ENCODE measurements at places on chromosomes 7 and 10. TPM values are rescaled to one million over a fixed set of nuclear protein-coding genes. Genes with fewer than 3 reads are reported as not detected.

- H3K4me1 ChIP-seq: no peaks in the 10 kb centered on the region
- no peak for DNase-seq
- no peaks in the 10 kb centered on the region for H3K36me3 ChIP-seq
- no peaks in the 10 kb centered on the region for H3K27me3 ChIP-seq
- H3K27ac ChIP-seq: no peak overlapping the region
- H3K4me3 ChIP-seq: no peak overlapping the region
Measured at GRCh38 chr10:101859530-101859929, 15.9 kb upstream of the KCNIP2 start.

DNA sequence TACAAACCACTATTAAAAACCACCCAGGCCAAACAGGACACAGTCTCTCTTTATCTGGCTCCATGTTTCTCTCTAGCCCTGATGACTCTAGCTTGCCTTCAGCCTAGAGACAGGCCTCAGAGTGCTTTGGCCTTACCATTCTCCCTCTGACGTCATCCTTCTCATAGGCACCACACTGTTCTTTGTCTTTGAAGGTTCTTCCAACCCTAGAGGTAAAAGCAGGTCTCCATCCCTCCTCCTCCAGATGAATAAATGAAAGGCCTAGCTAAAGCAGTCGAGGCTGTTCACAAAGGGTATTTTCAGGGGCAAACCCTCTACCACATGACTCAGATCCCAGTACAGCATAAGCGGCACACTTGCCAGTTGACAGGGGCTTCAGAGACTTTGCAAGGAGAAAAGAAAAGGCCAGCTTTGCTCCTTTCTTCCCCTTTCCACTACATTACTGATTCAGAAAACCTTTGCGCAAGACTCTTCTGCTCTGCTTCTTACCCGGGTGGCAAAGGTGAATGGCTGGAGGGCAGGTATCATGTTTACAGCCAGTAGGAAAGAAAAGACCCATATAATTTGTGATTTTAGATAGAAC, 14.8 kb downstream of the NFE2L3 start:
- no peaks in the 10 kb centered on the region for H3K36me3 ChIP-seq
- DNase-seq: no peak
- no peak overlapping the region for H3K4me3 ChIP-seq
- H3K27me3 ChIP-seq: no peaks in the 10 kb centered on the region

DNA sequence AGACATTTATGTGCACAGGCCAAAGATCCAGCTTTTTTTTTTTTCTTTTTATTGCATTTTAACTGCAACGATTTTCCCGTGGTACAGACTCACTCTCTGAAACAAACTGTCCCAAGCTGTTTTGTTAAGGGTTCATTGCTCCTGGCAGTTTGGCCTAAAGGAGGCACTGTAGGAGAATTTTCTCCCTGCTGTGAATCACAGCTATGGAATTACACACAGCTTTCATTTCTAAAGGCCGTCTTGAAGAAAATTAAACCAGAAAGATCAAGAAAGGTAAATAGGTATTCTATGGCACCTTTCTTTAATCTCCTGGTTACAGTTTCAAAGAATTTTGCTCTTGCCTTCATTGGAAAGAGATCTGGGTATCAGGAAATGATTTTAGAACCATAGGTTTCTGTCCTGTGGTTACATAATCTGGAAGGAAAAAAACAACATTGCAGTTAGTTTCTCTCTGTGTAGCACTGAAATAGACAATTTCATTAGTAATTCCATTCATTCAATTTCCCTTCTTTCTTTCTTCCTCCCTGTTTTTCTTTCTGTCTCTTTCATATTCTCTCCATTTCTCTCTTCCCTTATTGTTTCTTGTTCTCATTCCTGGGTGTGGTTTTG, 51.2 kb downstream of the PDK4 start:
- no peaks in the 10 kb centered on the region for H3K36me3 ChIP-seq
- H3K27me3 ChIP-seq: no peaks in the 10 kb centered on the region

DNA sequence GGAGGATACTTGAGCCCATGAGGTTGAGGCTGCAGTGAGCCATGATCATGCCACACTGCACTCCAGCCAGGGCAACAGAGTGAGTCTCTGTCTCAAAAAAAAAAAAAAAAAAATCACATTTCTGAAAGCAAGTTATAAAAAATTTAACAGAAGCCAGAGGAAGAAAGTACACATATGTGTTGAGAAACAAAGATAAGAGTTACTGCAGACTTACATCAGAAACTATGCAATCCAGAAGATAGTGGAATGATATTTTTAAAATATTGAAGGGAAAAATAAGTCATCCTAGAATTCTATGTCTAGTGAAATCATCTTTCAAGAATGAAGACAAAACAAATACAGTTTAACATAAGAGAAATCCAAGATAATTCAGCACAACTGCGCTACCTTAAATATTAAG, 46.9 kb downstream of the ZNF518A start:
- no peaks in the 10 kb centered on the region for H3K4me1 ChIP-seq
- no peaks in the 10 kb centered on the region for H3K36me3 ChIP-seq
- no peak overlapping the region for H3K4me3 ChIP-seq
- H3K27me3 ChIP-seq: no peaks in the 10 kb centered on the region

DNA sequence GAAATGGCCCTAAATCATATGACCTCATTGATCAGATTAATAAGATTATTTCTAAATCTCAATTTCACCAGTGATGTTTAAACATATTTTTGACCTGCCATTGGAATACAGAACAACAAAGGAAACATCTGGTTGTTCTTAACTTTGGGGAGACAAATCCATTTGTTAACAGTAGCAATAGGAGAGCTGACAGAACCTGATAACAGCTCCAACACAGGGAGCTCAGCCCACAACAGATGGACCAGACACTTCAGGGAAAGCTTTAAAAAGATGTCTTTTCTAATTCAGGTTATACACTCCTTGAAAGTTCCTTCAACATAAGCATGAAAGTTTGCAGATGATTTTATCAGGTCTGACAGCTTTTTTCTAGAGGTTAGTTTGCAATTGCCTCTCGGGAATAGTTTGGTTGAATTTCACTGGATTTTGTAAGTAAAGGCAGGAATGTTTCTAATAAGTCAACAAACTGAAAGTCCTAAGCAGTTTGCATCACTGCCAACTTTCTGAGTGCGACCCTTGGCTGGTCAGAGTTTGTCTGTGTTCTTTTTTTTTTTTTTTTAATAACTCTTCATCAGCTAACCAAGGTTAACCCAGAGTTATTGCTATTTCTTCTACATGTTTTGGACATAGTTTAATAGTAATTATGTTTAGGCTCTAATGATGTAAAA, 6.5 kb upstream of the MET start:
- H3K27ac ChIP-seq: no peak overlapping the region
- peaks cover 21% of the 10 kb centered on the region for H3K27me3 ChIP-seq
- H3K4me3 ChIP-seq: no peak overlapping the region
- H3K4me1 ChIP-seq: no peaks in the 10 kb centered on the region
- H3K36me3 ChIP-seq: no peaks in the 10 kb centered on the region

- DNase-seq: no peak
- no peaks in the 10 kb centered on the region for H3K27me3 ChIP-seq
- peaks cover 25% of the 10 kb centered on the region for H3K4me1 ChIP-seq
- no peak overlapping the region for H3K4me3 ChIP-seq
- no peak overlapping the region for H3K27ac ChIP-seq
- H3K36me3 ChIP-seq: peaks cover 57% of the 10 kb centered on the region
Measured at GRCh38 chr7:2256306-2257045, 14.4 kb downstream of the NUDT1 start.

DNA sequence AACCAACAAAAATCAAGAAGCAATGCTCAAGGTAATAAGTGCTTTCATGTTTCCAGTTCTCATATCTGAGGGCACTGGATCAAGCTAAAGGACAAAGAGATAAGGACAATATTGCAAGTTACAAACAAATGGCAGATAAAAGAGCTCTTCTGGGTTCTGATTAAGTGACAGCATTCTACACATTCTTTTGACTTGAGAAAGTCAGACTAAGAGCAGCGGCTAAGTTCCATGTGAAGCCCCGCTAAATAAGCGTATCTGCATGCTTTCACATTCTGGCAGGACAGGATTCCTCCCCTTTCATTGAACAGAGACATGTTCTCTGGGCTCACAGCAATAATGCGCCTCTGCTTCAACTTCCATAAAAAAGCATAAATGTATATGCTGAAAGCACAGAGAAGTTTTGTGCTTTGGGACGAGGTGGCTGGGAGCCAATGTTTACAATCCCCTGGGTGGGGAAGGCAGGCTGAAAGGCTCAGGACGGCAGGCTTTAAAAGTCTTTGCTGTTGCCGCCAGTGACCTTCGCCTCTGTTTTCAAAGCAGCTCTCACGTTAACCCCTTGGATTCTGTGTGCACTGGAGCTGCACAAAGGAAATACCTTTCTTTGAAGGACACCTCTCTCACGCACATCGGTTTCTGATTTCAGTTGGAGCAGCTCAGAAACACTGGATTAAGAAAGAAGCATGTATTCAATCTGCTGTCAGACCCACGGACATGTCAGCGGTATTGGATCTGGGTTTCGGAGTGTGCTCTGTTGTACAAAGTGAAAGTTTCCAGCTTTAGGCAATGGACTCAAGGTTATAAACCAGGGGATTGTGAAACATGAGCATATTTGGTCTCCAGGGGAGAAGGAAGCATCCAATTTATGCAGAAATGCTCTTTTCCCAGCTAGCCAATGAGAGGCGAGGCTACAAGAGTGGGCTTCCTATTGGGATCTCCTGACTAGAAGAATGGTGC, 105.4 kb upstream of the FAM133B start:
- peaks cover 3% of the 10 kb centered on the region for H3K36me3 ChIP-seq
- no peak overlapping the region for H3K4me3 ChIP-seq
- peaks cover 7% of the 10 kb centered on the region for H3K4me1 ChIP-seq
- no peaks in the 10 kb centered on the region for H3K27me3 ChIP-seq
- 0 out of 3 replicates have a peak overlapping the region, but pooled peaks have one; percentile 7 for H3K27ac ChIP-seq
- DNase-seq: peak; percentile 19

DNA sequence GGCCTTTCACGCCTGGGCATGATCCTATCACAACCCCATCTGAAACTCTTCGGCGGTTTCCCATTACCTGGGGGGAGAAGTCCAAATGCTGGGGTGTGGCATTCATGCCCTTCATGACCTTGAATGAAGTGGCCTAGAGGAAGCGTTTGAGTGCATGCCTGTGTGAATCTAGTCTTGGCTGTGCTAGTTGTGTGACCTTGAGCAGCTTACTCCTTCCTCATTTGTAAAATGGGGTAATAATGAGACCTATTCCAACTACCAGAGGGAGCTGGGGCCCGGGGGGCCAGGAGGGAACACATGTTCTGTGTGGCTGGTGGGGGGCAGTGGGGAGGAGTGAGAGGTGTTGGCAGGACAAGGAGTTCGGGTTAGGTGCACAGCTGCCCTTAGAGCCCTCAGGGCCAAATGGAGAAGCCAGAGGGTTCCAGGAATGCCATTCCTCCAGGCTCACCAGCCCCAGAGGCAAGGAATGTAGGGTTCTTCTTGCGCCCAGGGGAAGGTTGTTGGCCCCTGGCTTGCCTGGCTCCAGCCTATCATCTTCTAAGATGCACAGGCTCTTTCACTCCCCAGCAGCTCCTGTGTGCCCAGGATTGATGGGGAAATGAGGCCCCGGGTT, 21.3 kb upstream of the TBRG4 start:
- DNase-seq: no peak
- peaks cover 2% of the 10 kb centered on the region for H3K4me1 ChIP-seq
- H3K27me3 ChIP-seq: no peaks in the 10 kb centered on the region
- no peak overlapping the region for H3K27ac ChIP-seq
- H3K4me3 ChIP-seq: no peak overlapping the region

Gene STAMBPL1
- 0.09 TPM for total RNA-seq
